Dorsolateral prefrontal cortex (tissue), 122 donors: ENCODE measurements at places on chromosomes 5 and 9. TPM values are rescaled to one million over a fixed set of nuclear protein-coding genes. Genes with fewer than 3 reads are reported as not detected.

The IFNA4 gene
- total RNA-seq = not detected

The SCGB3A1 gene
- not detected for total RNA-seq

The MLANA gene
- total RNA-seq = not detected

The EPB41L4A gene
- 11.3 TPM for total RNA-seq

The WNT8A gene
- not detected for total RNA-seq

The SPATA31D4 gene
- total RNA-seq = not detected

The RNF20 gene
- total RNA-seq = 56.3 TPM

The TMEM215 gene
- 0.41 TPM for total RNA-seq

The KCNMB1 gene
- 0.60 TPM for total RNA-seq
